ENCODE measurements at places on chromosomes 3 and 15. TPM values are rescaled to one million over a fixed set of nuclear protein-coding genes. Genes with fewer than 3 reads are reported as not detected.

GRCh38 chr3:46375814-46376213 lies 5.1 kb downstream of the CCR5 start:
- DNase-seq, result no peak

- DNase-seq, result no peak
Observed at GRCh38 chr15:100941536-100941935, 22.4 kb downstream of the LRRK1 start.

DNA sequence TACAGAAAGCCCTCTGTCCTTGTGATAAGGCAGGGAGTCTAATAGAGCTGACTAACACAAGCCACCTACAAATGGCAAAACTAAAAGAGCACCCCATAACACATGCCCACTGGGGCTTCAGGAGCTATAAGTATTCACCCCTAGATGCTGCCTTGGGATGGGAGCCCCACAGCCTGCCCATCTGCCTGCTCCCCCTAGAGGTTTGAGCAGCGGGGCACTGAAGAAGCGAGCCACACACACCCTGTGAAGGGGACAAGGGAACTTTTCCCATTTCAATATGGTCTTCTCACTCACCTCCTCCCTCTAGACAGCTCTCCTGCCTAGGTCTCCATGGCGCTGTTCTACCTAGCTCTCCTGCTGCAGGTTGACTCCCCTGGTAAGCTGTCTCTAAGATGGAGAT lies 261.0 kb downstream of the SHQ1 start:
- no peak for DNase-seq

Gene FSIP1
- total RNA-seq, result 0.21 TPM

DNA sequence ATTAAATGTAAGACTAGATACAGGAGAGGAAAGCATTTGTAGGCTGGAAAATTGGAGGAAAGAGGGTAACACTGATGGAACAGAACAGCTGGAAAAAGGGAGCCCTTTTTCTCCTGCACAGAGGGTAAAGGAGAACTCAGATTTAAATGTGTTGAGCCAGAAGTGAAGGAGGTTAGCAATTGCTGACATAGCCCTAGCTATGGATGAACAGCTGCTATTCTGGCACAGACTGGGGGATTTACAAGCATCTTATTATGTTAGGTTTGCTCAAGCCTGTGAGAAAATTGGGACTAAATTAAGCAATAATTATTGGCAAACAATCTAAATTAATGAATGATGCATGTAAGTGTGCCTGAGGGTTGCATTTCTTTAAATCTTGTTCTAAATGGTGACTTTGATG lies 40.6 kb upstream of the PRR20G start:
- DNase-seq, result no peak

- no peak for DNase-seq
Observed at GRCh38 chr3:148077965-148078364, 619.7 kb upstream of the AGTR1 start.

GRCh38 chr3:131077904-131078303 lies 51.2 kb downstream of the NEK11 start:
- no peak for DNase-seq

Gene GOLGA8S
- 0.42 TPM for total RNA-seq

DNA sequence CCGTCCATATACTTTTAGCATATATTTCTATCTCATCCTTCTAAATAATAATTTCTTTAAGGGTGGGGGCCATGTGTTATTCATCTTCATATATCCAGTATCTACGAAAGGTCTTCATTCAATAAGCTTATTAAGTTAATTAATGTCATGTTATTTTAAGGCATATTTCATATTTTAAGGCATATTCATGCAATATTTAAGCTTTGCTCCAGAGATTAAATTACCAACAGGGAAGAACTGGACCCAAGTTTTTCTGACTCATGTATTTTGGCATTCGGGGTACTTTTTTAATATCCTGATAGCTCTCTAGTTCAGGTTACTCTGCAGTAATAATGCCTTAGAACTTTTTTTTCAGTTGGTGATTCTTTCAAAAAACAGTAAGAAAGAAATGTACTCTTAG lies 27.4 kb downstream of the PHC3 start:
- no peak for DNase-seq

DNA sequence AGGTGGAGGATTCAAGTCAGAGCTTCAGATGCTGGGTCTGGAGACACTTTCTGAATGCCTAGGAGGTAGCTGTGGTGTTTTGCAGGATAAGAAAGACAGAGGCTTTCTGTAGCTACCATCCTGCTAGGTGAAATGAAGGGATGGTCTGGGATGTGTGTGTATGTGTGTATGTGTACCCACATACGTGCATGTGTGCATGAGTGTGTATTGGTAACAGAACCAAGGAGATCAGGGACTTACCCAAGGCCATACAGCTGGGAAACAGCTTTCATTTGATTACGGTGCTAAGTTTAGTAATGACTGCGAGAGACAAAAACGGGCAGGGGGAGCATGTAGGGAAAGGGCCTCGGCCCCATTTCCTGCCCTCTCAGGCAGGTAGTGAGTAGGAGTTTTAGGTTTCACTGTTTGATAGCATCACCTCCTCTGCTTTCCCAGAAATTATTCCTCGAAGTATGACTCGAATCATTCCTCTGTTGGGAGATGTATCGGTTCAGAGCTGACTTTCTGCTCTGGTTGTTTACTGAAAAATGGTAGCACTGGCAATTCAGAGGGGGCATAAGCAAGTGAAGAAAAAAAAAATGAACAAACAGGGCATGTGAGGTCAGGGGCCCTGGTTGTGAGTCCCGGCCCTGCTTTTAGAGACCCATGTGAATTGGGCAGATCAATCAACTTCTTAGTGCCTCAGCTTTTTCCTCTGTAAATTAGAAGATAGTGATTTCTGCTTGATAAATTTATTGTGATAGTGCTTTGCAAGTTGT lies 130.7 kb downstream of the LPP start:
- DNase-seq, result no peak

DNA sequence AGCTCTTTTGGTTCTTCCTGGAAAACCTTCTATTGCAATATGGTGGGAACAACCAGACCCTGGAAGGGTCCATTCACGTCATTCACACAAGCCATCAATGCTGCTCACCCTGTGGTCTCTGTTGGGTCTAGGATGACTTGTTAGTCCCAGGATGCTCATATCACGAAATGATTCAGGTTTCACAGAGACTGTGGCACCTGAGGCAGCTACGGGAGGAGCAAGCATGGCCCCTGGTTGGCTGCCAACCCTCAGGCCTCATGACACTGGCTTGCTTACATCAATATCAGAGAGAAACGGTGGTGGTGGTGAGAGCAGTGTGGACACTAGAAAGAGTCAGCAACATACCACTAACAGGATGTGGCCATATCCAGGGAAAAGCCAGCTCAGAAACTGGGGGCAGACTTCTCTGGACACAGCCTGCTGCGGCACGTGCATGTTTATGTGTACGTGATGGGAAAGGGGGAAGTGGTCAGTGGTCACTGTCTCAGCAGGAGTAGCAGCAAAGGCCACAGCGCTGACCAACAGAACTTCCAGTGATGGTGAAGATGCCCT lies 208.9 kb upstream of the ST8SIA2 start:
- no peak for DNase-seq

DNA sequence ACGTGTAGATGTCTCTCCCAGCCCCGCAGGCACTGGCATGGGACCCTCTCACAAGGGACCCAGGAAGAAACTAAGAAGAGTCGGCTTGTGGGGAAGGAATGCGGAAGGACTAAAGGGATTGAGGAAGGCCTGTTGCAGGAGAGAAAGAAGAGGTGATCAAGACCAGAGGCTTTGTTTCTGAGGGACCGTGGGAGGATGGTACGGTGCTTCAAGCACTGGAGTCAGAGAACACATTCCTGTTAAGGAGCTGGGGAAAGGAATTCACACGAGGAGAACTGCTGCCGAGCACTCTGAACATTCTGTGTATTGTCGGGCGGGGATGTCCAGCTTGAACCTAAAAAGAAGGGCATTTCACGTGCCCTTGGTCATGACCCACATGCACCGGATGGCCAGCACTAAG lies 91.4 kb downstream of the TAMM41 start:
- no peak for DNase-seq

- no peak for DNase-seq
Observed at GRCh38 chr15:63458026-63458425, 46.4 kb upstream of the USP3 start.

Gene CAND2
- 44.6 TPM for total RNA-seq

Gene CCDC9B
- total RNA-seq, result 30.1 TPM

DNA sequence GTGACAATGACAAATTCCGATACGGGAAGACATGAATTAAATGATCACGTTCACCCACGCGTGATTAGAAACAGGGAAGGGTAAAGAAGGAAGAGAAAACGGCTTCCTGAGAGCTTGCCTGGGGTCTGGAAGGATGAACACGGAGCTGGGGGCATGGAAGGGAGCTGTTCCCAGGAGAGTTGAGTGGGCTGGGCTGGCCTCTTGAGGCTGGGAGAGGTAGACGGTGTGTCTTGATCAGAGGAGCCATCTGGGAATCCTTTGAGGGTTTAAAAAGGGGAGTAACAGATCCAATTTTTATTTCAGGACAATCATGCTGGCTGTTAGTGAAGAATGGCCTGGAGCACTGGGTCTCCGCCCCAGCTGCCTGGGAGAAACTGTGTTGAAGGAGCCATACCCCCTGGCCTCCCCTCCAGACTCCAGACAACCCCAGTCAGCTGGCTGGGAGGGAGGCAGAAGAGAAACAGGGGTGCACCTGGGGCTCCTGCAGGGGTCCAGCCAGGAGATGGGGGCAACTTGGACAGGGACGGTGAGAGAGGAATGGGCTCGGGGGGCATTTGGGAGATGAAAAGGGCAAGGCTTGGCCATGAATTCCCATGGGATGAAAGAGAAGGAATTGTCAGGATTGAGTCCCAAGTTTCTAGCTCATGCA lies 53.6 kb upstream of the CGNL1 start:
- no peak for DNase-seq

GRCh38 chr3:15794303-15794771 lies 3.4 kb downstream of the ANKRD28 start:
- no peak for DNase-seq

DNA sequence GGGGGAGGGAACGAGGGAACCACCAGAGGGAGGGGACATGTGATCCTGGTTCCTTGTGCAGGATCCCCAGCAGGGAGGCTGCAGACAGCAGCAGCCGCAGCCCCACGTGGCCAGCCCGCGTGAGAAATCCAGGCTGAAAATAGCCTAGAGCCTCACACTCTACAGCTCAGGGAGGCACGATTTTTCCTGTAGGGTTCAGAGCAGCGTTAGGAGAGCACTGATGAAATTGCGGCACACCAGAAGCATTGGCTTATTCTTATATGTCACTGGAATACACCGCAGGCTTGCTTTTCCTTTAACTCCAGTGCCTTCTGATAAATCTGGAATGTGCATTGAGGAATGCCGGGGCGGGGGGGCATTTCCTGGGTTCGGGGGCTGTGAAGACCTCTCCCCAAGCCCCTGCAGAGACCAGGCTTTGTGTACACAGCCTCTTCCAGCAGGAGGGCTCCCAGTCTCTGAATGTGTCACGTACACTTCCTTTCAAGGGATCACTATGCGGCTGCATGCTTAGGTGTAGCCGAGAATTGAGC lies 193.0 kb downstream of the ATP10A start:
- DNase-seq, result no peak

Gene CEP19
- 0.42 TPM for total RNA-seq

GRCh38 chr15:101053261-101053660 lies 134.1 kb downstream of the LRRK1 start:
- DNase-seq, result no peak

- DNase-seq, result no peak
Observed at GRCh38 chr3:150527464-150528255, 18.6 kb downstream of the SERP1 start.

DNA sequence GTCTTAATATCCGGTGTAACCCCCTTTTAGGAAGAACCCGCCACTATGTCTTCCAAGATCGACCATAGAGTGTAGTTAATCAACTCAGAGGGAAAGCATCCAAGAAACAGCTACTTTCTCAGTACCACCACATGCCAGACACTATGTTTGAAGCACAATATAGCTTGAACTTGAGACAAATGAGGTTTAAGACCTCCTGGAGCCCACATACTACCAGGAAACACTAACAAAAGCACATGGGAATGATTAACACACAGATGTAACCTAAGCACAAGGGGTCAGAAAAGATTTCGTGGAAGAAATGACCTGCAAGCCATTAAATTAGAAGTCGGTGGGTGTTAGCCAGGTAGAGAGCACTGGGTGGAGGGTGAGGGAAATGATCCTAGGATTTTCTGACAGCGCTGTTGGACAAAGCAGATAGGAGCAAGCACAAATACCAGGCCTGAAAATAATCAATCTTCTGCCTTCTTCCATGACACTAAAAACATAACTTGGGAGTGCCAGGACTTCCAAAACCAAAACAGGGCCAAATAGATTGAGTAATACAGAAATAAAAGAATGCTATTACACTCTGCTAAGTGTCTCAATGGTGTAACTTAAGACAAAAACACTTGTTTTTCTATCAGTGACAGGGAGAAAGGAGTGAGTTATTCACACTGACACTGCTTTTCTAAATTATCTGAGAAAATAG lies 213.7 kb downstream of the FOXP1 start:
- no peak for DNase-seq

Gene SCG3
- total RNA-seq, result not detected

GRCh38 chr15:69496001-69496400 lies 43.4 kb downstream of the RPLP1 start:
- DNase-seq, result no peak

Gene INSYN1
- total RNA-seq, result 15.2 TPM

GRCh38 chr3:153414982-153415381 lies 253.0 kb downstream of the RAP2B start:
- DNase-seq, result no peak

- no peak for DNase-seq
Observed at GRCh38 chr3:128577711-128578110, 72.9 kb downstream of the RPN1 start.

Gene RHO
- not detected for total RNA-seq

GRCh38 chr3:97181704-97182103 lies 367.3 kb downstream of the EPHA6 start:
- DNase-seq, result no peak

GRCh38 chr3:192275741-192276355 lies 451.5 kb downstream of the FGF12 start:
- DNase-seq, result no peak

- DNase-seq, result no peak
Observed at GRCh38 chr3:95350049-95350448, 1287.2 kb downstream of the NSUN3 start.

- no peak for DNase-seq
Observed at GRCh38 chr15:87099916-87100315, 1020.2 kb downstream of the AGBL1 start.
